Activated effector memory CD4-positive, alpha-beta T cell treated with Interleukin-2 at 50 U/mL for 16 hours (primary cell): ENCODE measurements at places on chromosomes 3 and 15.

DNA sequence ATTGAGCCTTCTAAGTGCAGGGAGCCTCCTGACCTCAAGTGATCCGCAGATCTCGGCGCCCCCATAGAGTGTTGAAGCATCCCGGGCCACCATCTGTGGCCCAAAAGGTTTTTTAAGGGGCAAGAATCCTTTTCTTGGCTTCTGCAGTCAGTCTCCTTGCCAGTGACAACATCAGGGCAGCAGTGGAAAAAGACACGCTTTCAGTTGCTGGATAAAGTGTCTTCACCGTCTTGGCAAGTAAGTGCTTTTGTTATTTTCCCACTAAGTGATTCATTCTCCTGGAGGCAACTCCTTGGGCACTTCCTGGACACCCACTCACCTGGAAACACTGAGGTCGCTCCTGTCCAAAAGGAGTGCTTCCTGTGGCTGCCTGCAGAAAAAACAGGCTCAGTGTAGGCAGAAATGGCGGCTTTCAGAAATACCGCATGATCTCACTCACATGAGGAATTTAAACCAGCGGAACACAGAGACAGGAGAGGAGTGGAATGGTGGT lies 71.7 kb upstream of the ABHD2 start:
- no peak for DNase-seq

- DNase-seq, result no peak
Measured at GRCh38 chr3:58566398-58567250, 10.6 kb downstream of the FAM107A start.

DNA sequence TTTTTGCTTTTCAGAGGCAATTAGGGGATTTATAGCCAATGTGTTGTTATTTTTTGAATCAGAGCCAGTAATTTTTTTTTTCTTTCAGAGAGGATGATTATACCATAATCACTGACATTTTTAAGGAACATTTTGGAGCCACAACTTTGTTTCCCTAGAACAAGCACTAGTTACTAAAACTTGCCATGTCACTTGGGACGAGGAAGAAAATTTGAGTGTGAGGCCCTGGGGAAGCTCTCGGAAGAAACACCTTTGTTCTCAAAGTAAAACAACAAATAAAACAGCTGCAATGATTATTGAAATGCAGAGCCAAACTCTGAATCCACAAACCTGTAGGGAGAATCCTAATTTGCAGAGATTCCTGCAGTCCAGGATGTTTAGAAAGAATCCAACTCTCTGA lies 69.7 kb downstream of the PDZRN3 start:
- DNase-seq, result no peak

- DNase-seq, result no peak
Measured at GRCh38 chr3:52831500-52832301, 1.2 kb upstream of the ITIH4 start.

DNA sequence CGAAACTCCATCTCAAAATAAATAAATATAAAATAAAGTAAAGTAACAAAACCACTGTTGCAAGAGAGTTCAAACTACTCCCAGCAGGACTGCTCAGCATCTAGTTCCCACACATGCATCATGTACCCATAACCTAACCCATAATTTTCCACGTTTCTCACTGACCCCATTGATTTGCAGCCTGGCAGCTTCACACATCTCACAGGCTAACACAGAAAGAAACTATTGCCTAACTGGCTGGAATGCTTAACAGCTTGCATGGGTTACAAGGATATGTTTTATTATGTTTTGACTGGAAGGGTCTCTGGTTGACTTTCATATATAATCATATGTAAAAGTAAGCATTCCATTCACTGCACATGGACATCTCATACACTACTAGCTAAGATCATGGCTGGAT lies 55.6 kb upstream of the TBC1D23 start:
- no peak for DNase-seq

DNA sequence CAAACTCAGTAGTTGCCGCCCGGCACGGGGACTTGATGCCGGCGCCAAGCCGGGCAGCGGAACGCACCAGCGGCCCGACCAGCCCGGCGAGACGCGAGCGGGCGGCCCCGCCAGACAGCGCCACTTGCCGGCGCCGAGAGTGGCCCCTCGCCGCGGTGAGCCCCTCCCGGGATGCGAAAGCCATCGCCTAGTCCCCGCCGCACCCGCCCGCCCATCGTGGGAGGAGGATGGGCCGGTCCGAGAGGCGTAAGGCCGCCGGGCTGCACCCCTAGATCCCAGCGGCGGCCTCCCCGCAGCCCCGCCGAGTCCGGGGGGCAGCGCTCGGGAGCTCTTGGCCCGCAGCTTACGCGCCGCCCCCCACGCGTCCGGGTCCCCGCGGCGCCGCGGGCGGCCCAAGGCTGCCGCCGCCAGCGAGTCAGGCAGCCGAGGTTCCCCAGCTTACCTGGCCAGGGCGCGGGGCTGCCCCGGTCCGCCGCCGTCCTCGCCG lies 609 bp downstream of the GOLGA8A start:
- DNase-seq, result peak; percentile 41

DNA sequence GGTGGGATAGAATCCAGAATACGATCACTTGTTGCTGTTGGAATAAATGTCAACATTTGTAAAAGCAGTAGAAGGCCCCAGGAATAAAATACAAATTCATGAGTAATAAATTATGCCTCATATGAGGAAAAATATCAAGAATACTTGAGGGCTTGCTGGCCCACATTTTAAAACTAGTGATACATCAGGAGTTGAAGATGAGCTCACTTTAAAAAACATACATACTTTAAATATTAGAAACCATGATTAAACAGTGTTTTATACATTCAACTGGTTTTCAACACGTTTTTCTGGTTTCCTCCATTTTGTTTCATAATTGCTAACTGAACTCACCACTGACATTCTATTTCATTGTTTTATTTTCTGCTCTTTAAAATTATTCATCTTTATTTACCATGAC lies 141.4 kb downstream of the TFG start:
- no peak for DNase-seq

GRCh38 chr15:57655809-57656208 lies 50.7 kb upstream of the POLR2M start:
- DNase-seq, result no peak

- DNase-seq, result no peak
Measured at GRCh38 chr3:67558426-67558825, 96.0 kb downstream of the SUCLG2 start.

DNA sequence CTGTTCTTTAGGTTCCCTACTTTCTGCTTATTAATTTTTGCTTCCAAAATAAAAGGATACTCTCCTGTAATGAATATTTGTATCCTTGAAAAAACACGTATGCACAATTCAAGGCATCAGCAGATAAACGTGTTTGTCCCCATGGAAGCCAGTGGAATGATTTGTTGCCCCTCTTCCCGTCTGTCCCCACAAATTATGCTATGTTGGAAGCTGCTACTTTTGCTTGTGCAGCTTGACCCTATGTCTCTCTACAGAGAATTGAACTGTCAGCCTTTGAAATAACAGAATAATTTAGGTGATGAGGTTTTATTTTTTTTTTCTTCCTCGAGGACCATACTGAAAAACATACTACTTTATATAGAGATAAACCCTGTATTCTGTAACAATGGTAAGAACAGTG lies 401.5 kb upstream of the GOLIM4 start:
- no peak for DNase-seq

DNA sequence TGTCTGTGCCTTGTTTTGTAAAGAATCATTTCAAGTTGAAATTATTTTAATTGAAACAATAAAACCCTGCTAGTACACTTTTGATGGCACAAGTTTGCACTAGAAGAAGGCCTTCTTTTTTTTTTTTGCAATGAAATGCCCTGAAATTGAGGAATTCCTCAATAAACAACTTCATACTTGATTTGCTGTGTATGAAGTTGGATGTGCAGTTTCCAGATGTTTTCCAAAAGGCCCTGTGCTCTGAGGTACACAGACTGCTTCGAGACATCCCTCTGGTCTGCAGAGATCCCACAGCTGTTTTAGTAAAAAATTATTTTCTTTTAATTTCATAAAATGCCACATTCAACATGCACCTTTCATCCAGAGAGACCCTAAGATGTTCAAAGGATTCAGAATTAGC lies 48.9 kb downstream of the HES1 start:
- DNase-seq, result no peak

DNA sequence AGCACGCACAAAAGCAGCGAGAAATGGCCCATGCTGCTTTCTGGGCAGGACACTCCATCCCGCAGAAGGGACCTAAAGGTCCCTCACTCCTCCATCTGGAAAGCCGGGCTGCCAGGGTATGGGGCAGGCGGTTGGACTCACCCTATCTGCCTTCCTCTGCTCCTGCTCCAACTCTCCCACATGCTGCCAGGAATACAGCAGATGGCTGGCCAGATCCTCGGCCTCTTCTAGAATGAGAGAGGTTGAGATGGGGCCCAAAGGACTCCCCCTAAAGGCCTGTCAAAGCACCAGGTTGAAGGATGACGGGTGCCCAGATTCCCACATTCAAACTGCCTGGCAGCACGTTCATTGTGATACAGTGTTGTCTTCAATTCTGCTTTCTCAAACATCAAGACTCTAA lies 85.1 kb upstream of the C2CD4B start:
- no peak for DNase-seq

DNA sequence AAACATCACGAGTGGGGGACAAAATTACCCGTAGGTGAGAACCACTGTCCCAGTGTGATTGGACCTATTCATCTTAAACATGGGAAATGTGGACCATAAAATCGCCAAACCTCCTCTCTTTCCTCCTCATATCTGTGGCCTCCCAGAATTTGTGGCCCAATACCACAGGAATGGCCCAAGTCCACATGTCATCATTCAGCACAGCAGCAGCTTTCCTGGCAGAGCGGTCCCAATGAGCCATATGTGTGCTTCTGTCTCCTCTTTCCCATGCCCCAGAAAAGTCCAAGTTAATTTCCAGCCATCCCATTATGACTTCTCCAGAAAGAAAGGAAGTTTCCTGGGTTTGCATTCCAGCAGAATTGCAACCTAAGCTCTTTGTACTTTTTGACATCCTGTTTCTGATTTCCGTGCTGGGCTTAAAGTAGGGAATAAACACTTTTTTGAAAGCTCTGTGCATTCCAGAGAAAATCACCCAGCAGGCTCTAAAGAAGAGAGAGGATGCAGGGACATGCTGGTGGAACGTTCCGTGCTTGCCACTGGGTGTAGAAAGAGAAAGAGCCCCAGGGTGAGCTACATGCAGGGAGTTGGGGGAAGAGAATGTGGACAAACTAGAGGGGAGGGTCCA lies 259.4 kb upstream of the PROK2 start:
- no peak for DNase-seq

DNA sequence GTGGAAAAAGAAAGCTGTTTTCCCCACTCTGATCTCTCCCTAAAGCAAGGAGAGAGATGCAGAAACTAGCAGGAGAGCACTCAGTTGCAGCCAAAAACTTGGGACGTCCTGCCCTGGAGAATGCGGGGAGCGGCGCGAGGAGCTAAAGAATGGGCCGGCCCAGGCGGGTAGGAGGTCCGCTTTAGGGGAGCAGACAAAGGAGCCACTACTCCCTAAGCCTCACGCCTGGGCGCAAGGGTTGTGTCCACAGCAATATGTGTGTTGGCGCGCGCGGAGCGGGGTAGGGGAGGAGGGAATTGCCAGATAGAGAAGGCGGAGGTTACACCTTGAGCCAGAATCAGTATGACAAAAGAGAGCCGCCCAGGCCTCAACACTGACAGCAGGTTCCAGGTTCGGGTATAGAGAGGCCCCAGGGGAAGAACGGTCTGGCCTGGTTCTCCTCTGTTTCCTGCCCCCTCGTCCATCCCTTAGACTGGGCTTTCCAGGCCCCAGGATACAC lies 2.9 kb downstream of the WNT5A start:
- no peak for DNase-seq

DNA sequence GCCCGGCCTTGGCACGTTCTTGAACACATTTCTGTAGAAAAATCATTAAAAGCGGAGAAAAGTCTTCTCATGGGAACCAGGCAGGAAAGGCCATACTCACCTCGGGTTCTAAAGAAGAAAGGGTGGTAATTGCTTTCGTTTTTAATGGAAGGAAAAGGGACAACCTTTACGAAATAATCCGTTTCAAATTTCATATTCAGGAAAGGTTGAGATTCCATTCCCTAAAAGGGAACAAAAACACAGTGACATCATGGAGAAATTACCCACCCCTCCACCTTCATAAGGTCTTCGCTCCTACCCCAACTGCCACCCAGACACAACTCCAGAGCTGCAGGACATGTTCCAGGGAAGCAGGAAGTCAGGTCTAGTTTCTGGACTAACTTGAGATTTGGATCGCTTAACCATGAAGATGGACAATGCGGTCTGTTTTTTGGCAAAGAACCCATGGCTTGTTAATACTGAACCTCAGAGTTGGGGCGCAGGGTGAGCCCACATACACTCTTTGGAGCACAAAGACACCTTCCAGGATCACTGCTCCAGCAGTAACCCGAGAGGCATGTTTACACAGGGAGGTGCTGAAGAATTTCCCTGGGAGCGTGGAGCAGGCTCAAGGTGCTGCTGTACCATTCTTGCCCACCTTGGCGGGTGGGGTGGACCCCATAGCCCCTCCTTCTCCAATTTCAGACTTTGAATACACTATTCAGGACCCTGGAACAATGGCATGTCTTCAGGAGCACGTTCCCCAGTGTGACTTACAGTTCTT lies 49.2 kb downstream of the SPATA12 start:
- no peak for DNase-seq

GRCh38 chr15:91050128-91050455 lies 27.7 kb upstream of the VPS33B start:
- no peak for DNase-seq

GRCh38 chr3:53092942-53093341 lies 37.3 kb downstream of the RFT1 start:
- no peak for DNase-seq

DNA sequence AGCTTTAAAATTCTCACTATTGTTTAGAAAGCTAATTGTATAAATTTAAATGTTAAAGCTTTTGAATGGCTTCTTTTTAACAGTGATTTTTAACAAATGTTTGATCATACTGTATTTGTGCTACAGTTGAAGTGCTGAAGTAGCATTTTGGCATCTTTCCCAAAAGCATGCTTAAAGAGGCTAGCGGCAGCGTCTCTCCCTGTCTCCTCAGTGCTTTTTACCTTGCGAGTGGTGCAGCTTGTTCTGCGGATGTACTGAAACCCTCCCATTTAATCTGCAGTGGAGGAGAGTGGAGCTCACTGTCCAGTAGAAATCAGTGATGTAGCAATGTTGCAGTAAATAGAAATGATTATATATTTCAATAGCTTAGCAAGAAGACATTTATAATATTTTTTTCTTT lies 43.7 kb downstream of the LRRC49 start:
- no peak for DNase-seq

DNA sequence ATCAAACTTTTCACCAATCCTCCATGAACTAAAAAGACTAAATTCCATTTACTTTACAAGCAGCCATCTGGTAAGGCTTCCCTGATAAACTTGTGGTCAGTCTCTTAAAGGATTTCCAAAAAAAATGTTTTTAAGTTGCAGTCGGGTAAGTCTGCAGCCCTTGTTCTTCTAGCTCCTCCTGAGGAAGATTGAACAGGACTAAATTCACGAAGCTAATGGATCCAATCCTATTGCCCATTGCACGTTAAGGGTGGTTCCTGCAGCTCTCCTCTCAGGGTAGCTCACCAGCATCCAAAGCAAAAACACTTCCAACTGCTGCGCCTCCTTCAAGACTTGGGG lies 2.8 kb downstream of the HES1 start:
- DNase-seq, result no peak

DNA sequence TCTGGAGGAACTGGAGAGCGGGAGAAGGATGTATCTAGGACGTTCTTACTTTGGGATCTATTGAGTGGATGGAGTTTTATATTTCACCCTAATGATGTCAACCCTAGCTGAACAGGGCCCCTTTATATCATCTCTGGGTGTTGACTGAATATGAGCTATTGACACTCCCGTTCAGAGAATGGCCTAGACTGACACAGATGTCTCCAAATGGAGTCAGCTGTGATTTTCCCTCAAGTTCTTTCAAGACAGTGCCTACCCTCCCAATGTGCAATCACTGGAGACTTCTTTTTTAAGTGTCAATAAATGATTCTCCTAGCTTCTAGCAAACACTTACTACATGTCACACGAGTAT lies 63.8 kb downstream of the FRMD4B start:
- no peak for DNase-seq
